ENCODE measurements at places on chromosomes 7 and 10.

GRCh38 chr10:74889662-74889998, 63.2 kb downstream of the KAT6B start:
- no peak for DNase-seq

DNA sequence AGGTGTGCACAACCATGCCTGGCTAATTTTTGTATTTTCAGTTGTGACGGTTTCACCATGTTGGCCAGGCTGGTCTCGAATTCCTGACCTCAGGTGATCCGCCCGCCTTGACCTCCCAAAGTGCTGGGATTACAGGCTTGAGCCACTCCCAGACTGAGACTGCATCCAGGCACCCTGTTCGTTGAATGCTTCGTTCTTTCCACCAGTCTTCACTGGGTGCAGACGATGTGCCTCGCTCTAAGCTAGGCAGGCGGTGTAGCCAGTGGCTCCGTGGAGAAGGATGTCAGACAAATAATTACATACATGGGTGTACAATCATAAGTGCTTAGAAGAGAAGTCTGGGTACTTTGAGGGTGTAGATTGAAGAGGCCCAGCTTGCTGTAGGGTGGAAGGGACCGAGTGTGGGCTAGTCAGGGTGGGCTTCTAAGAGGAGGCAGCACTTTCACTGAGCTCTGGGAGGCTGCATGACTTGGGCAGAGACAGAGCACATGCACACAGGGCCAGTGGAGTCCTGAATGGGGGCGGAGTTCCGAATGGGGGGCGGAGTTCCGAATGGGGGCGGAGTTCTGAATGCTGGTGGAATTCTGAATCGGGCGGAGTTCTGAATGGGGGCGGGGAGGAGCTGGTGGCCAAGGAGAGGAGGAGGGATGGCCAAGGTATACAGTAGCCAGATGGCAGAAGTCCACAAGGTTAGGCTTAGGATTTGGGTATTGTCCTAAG, 74.3 kb downstream of the COL26A1 start:
- DNase-seq: no peak

GRCh38 chr7:20402747-20403230, 72.1 kb downstream of the ITGB8 start:
- DNase-seq: no peak

- no peak for DNase-seq
Observed at GRCh38 chr7:34530259-34530658, 127.8 kb upstream of the NPSR1 start.

DNA sequence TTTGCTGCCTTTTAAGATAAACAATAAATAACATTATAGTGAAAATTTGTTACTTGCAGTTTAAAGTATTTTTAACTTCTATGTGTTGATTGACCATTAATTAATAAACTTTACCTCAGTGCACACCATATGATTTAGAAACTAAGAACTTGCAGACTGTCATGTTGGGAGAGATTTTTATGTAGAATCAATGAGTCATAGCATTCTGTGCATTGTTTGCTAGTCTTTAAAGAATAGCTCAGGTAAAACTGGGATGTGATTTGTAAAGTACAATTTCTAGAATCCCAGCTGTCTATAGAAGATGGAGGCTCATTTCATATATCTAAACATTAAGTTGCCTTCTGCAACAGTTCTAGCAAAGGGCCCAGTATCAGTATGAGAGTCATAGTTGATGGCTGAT, 199.6 kb upstream of the SEMA3A start:
- no peak for DNase-seq

- DNase-seq: no peak
Observed at GRCh38 chr7:13077466-13077865, 390.0 kb downstream of the ARL4A start.

Data from stimulated activated CD4-positive, alpha-beta T cell treated with anti-CD3 and anti-CD28 coated beads, Interleukin-4, amount 100 ng/mL, for 1 hour (primary cell).